ENCODE measurements at places on chromosomes 3 and 15.

GRCh38 chr3:123633530-123633929, 48.7 kb upstream of the HACD2 start:
- DNase-seq: no peak

GRCh38 chr3:116302087-116302747, 143.1 kb downstream of the LSAMP start:
- DNase-seq: peak; percentile 39

DNA sequence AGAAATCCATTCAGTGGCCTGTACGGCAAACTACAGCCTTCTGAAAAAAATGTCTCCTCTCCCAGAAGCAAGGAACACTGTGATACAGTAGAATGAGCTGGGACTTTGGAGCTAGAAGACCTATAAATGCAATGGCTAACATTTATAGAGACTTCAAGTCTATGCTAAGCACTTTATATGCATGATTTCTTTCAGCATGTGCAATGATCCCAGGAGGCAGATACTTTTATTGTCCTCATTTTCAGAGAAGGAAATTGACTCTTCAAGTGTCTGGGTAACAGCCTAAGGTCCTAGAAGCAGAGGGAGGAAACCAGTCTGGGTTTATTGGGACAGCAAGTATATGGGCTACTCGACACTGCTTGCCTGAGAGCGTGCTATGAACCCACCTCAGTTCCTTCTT, 140.9 kb downstream of the ALDH1A2 start:
- DNase-seq: no peak

DNA sequence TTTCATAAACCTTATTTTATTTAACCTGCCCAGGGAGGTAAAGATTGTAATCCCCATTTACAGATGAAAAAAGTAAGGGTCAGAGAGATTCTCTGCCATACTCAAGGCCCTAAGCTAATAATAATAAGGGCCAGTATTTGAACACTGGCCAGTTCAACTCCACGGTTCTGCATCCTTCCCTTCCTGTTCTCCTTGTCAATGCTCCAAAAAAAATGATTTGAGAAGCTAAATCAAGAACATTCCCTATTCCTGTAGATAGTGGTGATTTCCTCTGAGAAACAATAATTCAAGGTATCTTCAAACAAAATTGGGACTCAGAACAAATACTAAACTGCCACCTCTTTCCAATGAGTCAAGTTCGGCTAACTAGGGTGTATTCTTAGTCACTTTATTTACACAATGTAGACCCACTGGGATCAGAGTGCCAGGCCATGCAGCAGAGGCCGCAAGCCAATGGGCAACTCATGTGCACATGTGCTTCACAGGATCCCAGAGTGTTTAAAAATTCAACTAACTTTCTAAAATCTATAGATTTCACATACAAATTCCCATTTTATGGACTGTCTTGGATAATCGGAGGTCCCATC, 459.6 kb upstream of the WNT5A start:
- DNase-seq: no peak

- no peak for DNase-seq
Measured at GRCh38 chr3:55692295-55692956, 205.3 kb upstream of the WNT5A start.

DNA sequence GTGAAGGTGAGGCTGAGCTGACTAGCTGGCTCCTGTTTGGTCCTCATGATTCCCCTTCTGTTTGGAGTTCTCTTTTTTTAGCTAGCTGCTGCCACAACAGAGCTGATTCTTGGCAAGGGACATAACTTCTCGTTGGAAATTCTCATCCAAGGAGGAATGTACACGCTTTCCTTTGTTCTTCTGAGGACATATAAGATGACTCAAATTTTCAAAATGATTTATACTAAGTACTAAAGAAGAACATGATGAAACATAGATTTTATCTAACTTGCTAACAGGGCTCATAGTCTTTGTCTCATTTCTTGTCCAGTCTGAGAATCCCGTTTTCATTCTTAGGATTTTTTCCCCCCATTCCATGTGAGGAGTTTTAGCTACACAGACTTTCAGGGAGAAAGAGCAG, 2.9 kb upstream of the TFG start:
- DNase-seq: no peak

DNA sequence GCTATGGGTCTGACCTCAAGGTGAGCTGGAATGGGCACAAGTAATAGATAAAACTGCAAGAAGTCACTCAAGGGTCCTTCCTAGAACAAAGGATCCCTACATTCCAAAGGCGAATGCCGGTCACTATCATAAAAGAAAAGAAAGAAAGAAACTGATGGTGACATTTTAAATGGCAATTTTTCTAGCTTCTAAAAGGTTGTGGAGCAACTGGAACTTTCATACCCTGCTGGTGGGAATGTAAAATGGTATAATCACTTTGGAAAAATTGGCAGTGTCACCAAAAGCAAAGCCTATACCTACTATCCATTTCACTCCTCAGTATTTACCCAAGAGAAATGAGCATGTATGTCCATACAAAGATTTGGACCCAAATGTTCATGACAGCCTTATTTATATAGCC, 4.2 kb downstream of the CCRL2 start:
- no peak for DNase-seq

DNA sequence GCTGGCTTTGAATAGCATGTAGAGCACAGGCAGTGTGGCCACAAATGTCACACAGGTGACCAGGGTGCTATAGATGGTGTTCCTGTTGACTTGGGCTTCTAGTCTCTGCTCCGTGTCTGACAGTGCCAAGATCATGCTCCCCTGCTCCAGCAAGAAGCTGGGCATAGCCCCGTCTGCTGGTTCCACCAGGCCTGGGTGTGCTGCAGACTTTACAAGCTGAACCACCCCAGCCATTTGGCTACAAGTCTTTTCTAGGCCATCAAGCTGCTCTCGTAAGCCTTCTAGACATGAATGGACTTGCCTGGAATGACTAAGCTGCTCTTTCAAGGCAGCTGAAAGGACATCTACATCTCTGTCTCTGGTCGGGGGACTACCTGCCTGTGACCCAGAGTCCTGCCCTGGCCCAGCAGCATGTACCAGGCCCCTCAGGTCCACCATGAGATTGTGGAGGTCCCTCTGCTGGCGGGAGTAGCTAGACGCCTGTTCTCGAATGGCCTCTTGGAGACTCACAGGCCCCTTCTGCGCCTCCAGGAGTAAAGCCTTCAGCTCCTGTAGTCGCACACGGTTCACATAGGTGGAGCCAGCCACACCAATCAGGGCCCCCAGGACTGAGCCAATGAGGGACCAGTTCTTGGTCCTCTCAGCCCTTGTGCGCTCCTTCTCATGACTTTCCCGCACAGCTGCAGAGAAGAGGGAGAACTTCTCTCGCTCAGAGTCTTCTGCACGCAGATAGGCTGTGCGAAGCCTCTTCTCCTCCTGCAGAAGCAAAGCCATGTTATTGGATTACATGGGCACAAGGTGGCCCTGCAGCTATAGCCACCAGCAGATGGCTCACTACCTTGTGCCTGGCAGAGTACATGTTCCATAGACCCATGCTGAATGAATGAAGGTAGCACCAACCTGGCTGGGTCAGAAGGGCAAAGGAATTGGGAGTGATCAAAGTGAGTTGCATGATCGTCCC, 2.8 kb upstream of the PLXNB1 start:
- DNase-seq: no peak

GRCh38 chr15:57079446-57079845, 161.0 kb downstream of the TCF12 start:
- DNase-seq: no peak

DNA sequence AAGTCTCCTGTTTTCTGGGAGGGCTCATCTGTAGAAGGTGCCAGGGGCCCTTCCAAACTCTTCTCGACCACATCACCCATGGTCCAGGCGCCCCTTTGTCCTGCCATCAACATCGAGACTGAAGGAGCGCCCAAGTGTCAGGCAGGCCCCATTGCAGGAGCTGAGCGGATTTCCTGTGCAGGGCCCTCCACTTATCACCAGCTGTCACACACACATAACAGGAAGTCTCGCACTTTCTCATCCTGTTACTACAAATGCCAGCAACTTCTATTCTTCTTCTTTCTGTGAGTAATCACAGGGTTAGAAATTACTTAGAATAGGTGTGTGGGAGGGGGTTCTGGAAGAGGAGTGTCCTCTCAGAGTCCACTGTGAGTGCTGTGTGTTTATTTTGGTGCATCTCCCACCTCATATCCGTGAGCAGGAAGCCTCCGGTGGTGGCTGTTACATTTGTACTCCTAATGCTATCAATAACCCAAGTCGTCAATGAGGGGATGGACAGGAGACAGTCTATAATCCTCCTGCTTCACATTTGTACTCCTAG, at the start of gene KLHL6:
TSS of gene KLHL6 (minus strand) at position 166 of the 541 bp plus-strand sequence. CDS start at position 113, 53 bp downstream.
- no peak for DNase-seq

DNA sequence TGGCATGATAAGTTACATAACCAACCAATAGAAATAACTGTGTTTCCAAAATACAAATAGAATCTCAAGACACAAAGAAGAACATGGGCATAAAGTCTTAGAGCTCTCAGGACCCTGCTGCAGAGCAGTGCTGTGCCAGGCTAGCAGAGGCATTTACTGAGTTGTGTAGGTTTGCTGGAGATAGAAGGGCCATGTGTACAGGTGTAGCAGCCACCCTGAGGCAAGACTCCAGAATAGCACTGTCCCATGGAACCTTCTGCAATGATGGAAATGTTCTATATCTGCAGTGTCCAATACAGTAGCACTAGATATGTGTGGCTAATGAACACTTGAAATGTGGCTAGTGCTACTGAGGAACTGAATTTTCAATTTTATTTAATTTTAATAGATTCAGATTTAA, 267.0 kb upstream of the UMPS start:
- no peak for DNase-seq

DNA sequence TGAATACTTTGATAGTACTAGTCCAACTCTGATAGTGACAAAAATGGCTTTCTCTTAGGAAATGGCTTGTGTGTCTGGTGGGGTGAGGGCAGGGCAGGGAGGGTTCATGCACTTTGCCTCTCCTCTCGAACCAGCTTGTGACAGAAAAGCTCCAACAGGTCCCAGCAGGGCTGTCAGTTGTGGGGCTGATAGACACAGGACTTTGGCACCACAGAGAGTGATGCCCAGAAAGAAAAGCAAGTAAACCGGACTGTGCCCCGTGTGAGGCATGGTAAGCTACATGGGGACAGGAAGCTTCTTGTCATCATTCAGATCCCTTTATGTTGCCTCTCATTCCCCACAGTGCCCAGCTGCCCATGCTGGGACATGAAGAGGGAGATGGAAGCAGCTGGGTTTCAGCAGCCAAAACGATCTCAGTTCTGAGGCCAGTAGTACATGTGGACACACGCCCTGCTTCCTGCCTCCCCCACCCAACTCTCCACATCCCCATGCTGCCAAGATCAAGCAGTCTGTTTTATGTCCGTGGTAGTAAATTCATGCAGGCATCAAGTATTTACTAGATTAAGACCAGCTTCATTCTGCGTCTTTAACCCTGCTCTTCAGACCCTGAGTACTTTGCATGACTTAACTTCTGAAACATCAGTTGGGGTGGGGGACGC, 29.7 kb upstream of the LIPC start:
- no peak for DNase-seq

DNA sequence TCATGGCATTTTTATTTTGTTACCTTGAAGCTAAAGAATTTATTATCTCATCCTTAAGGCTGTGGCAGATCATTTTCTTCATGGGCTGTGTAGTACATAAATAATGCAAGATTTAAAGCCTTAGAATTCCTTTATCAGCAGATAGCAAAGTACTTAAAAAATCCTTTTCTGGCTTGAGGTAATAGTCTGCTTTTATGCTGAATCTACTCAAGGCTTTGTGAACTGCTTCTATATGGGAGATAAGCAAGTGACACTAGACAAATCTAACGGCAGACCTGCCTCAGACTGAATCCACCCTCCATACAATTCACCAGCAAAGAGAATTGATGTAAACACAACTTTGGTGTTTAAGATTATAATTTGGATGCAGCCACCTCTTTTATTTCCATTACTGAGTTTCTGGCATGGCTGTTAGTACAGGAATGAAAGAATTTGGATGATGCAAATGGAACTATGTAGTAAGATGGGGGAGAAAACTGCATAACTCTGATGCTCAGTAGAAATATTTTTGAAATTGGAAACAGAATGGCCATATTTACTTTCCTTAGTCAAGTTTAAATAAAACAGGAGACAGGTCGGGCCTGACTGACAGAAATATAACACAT, 1121.5 kb downstream of the NAALADL2 start:
- DNase-seq: no peak

- DNase-seq: no peak
Measured at GRCh38 chr15:85542895-85543331, 162.5 kb downstream of the AKAP13 start.

DNA sequence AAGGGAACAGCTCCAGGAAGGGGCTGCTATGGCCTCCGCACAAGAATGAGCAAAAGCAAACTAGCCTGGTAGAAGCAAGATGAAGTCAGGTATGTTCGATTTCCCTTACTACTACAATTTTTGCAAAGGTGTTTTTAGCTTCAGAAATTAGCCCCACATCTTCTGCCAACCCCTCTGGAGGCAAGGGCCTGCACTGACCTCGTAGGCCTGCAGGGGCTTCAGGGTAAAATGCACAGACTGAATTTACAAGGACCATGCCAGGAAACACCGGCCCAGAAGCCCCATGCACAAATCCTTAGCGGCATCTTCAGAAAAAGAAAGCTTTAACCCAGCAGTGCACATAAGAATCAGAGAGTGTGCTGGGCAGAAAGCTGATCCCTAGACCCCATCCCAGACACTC, 53.0 kb downstream of the SLC6A1 start:
- no peak for DNase-seq

DNA sequence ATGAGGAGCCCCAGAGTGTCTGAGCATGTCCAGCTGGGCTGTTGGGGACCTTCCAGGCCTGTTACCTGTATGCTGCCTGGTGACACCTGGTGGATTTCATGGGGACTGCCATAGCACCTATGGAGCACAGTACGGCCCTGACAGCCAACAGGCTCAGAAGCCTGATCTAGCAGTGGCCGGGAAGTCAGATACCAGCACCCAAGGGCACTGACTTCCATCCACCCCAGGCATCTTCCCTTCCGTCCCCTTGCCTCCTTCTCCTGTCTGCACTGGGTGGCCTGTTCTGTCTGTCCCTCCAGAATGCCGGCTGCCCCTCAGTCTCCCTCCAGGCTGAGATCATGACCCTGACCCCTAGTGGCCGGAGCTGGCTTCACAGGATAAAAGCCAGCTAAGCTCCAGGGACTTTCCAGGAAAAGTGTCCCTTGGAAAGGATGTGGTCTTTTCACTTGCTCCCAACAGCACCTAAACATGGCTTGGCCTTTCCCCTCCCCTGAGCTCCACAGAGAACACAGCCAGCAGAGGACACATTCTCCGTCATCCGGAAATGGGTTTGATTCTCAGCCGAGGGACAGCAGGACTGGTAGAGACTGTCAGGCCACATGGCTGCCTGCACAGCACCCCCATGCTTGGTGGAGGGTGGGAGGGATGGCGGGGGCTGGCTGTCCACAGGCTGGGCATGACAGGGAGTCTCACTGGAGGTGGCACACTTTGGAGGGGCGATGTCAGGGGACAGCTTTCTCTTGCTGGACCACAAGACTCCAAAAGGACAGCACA, 9.5 kb downstream of the RPS17 start:
- no peak for DNase-seq

- DNase-seq: no peak
Measured at GRCh38 chr15:48325400-48325799, 5.8 kb upstream of the DUT start.
